Brain microvascular endothelial cell (primary cell): ENCODE measurements at places on chromosomes 3 and 15.

- no peak for DNase-seq
Measured at GRCh38 chr15:81302701-81303109, 21.2 kb downstream of the STARD5 start.

GRCh38 chr3:5054098-5054497 lies 68.0 kb upstream of the ARL8B start:
- no peak for DNase-seq

DNA sequence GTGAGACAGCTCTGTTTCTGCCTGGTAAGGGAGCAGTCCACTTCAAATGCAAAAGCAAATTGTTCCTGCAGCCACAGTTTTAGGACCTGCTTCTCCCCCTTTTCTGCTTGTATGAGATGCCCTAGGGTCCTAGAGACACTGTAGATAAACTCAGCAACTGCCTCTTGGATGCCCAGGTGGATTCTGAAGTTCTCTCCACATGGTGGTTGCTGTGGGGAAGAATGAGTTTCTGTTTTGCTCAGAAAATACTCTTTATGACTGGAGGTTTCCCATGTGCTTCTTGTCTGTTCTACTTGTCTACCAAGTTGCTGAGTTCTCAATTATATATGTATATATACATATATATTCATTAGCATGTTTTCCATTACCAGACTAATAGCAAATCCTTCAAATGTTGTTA lies 5.6 kb upstream of the ZNF80 start:
- DNase-seq, result no peak

- DNase-seq, result peak; percentile 71
Measured at GRCh38 chr3:129289201-129289921, 10.7 kb downstream of the HMCES start.

GRCh38 chr3:193241716-193242115 lies 694 bp downstream of the PLAAT1 start:
- DNase-seq, result no peak

- DNase-seq, result no peak
Measured at GRCh38 chr15:27617013-27617412, 482.1 kb downstream of the OCA2 start.

GRCh38 chr3:70554170-70554569 lies 241.7 kb upstream of the MDFIC2 start:
- DNase-seq, result peak; percentile 40

GRCh38 chr3:161349529-161350312 lies 21.6 kb downstream of the SPTSSB start:
- DNase-seq, result peak; percentile 80

DNA sequence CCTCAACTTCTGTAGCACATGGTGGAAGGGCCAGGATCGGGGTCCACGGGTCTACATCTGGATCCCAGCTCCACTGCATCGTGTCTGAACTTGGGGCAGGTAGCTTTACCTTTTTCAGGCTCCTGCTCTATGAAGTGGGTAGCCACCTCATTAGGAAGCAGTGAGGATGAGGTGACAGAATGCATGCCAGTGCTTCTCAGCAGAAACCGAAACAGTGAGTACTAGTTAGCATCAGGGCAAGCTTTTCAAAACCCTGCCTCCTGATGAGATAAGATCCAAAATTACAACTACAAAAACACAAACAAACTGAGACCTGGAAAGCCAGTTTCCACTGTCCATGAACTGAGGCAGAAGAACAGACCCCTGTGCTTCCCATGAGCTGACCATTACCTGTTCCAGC lies 77.4 kb downstream of the ANXA2 start:
- DNase-seq, result no peak

DNA sequence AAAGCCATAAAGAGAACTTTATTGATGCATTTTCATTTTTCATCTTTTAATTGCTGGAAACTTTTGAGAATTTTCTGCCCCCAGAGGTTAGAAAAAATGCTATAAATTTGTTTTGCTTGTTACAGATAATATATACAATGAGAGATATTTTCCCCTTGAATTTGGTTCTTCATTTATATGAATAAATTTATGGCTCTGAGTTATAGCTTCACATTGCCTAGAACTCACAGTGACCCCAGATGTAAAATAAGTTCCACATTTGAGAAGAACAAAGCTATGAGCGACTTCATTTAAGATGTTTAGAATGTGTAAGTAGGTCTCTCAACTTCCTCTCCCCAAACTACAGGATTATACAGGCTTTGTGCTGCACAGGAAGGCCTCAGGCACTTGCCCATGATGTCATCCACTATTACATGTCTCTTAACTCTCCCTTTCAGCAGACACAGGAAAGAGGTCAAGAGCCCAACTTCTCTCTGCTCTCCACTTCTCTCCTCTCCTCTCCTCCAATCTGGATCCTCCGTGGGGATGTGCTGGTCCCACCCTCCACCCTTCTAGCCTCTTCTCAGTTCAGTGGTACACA lies 92.8 kb downstream of the DUT start:
- no peak for DNase-seq

DNA sequence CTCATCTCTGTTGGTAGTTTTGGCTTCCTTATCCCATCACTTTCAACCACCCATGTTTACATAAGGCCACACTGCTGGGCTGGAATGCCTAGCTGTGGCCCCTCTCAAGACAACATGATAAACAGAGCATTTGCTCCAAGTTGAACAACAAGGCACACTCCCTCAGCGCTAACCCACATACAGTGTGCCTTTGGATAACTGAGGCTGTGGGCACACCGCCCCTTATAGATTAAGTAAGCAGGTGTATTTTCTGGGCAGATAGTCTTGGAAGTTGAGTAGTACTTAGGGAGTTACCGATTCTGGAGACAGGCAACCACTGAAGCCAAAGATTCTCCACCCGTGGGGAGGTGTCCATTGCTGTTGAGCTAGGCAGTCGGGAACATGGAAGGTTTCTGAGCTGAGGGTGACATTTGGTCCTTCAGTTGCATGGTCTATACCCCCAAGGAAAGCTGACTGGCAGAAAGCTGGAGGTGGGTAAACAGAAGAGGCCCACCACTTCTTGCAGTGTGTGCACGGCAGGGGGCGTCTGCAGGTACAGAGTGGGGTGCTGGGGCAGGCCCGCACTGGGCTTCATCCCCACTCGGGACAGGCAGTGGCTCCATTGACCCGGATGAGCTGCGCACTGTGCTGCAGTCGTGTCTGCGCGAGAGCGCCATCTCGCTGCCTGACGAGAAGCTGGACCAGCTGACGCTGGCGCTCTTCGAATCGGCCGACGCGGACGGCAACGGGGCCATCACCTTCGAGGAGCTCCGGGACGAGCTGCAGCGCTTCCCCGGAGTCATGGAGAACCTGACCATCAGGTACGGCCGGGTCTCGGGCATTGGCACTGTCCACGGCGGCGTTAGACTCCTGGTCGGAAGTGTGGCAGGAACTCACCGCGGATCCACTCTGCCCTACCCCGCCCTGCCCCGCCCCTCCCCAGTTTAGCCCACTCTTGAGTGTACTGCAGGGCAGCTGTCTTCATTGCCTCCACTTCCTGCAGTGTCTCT lies 16.8 kb downstream of the NOX5 start:
- DNase-seq, result peak; percentile 27

DNA sequence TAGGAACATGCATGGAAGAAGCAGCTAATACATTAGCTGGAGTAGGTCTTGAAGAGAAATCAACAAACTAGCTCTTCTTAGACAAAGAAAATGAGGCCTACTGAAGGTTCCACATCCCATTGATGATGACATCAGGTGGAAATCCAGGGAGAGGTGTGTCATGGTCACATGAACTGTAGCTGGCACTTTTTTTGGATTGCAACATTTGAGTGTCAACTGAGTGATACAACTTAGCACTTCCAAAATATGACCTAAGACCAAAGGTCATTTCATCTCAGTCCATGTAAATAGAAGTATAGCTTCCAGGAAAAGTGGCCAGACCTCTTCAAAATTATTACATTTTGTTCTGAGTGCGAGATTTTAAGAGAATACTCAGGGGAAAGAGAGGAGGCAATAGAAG lies 117.2 kb upstream of the MEIS2 start:
- no peak for DNase-seq

DNA sequence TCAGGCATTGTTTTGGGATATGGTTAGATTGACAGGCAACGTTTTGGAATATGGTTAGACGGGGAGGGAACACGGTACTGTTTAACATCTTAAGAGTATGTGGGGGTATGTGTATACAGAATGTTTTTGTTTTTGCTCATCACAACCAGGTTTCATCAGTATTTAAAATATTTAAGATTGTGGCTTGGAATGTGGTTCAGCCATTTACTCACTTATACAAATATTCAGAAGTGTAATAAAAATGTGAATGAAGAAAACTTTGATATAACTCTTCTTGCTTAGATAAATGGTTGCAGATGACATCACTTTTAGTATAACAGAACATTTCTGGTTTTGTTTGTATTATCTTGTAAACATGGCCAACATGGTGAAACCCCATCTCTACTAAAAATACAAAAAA lies 3.9 kb upstream of the PAK2 start:
- no peak for DNase-seq

- no peak for DNase-seq
Measured at GRCh38 chr3:20230954-20231353, 44.9 kb upstream of the SGO1 start.

DNA sequence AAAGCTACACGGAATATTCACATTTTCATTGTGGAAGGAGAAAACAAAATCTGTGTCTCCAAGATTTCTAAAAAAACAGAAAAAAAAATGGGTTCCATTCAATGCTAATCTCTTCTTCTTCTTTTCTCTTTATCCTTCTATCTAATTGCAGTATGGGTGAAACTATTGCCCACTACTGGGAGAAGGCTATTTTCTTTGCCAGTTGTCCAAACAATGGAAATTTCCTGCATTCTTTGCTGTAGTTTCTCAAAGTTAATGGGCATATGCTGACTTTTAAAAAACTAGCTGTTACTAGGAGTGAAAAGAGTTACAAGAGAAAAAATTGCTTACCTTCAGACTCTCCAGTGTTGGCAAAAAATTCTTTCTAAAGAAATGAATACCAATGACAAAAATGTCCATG lies 179.3 kb upstream of the ANKRD28 start:
- no peak for DNase-seq

- DNase-seq, result no peak
Measured at GRCh38 chr3:61497463-61497862, 63.9 kb upstream of the PTPRG start.

GRCh38 chr3:52609316-52609815 lies 73.0 kb downstream of the UQCC5 start:
- DNase-seq, result no peak

DNA sequence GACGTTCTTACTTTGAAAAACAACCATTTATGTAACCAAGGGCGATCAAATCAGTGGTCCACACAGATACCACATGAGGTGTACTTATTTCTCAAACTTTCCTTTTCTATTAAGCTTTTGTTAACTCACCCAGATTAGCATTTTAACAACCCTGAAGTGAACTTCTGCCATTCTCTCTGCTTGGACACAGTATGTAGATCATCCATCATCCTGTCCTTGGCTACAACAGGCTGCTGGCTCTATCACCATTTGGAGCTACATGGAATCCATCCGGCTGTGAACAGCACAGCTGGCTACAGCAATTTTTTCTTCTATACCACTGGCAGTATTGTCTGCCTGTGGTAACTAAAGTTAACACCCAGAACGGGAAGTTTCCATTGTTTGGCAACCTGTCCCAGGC lies 4.4 kb downstream of the SEMA6D start:
- DNase-seq, result no peak

DNA sequence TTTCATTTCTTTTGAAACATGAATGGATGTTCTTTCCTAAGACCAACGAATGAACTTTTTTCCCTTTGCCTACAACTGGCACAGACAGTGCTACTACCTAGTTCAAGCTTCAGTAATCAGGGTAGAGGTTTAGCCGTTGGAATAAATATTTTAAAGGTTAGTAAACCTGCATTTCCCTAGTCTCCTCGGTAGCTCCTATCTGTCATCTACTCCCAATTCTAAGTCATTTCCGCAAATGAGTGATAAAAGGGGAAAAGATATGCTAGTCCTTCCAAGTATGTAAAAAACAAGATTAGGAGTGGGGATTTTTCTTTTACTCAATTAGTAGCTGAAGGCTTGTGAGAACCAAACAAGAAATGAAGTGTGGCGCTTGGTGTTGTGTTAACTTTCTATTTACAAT lies 15.2 kb downstream of the SLTM start:
- no peak for DNase-seq

DNA sequence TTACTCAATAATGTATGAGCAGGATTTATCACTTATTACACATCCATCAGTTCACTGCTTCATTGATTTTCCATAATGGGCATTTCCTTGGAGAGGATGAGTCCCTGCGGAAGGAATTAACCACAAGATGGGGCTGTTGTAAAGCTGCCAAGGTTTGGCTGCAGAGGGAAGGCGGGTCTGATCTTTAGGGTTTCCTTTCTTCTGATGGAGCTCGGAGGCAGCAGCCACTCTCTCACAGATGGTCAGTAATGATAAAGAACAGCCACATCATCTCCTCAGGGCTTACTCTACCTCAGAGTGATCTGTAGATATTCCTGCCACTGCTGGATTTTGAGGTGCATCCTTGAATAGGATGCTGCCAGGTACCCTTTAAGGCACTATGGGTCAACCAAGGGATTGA lies 115.2 kb downstream of the USP13 start:
- peak; percentile 57 for DNase-seq

DNA sequence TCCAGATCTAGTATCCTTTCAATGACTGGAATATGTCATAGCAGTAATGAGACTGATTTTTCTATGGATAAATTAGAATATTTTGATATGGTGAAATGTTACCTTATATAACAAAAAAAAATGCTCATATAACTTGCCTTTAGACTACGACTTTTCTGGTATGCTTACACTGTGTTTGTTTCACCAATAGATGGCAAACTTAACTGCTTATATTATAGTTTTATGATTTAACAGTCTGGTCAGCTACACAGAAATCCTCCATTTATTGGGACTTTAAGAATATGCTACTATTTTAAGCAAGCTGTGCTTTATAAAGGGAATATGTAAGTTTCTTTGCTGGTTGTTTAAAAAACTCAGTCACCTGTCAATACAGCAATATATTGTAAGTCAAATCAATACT lies 205.6 kb downstream of the VGLL3 start:
- no peak for DNase-seq

DNA sequence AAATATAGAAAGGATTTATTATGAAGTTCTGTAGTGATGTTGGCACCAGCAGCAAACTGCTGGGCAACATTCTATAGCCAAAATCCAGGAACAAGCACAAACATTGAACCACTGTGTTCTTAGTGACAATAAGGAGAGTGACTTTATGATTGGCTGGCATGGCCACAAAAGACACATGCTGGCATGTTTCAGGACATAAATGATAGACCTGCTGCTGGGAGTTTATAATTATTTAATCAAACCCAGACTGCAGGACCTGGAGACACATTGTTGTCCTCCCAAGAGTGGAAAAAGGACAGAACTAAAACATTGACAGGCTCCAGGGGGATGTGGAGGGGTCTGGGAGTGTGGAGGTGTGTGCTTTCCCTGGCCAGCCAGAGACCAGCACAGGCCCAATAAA lies 255.3 kb upstream of the LRTM1 start:
- DNase-seq, result no peak
